Activated CD4-positive, alpha-beta T cell treated with anti-CD3 and anti-CD28 coated beads for 36 hours (primary cell): ENCODE measurements at places on chromosomes 3 and 15. TPM values are rescaled to one million over a fixed set of nuclear protein-coding genes. Genes with fewer than 3 reads are reported as not detected.

The GOLGA8T gene
- total RNA-seq, result not detected

The UTS2B gene
- not detected for total RNA-seq

The ITGA11 gene
- total RNA-seq, result 3.2 TPM

DNA sequence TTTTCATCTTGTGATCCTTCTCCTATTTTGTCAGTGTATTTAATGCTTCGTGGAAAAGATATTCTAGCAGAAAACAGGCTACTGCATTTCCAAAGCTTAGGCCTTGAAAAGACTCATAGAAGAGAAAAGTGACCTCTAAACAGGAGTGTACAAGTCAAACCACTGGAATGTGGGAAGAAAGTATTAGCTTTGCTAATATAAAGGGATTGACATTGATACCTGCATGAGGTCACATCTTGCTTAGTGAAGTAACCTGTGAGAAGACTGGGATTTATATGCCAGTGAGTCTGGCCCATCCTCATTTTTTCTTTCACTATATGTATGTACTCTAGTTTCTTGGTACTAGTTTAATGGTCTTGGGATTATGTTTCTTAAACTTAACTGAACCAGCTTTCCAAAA, 132.9 kb upstream of the TMC3 start:
- H3K4me1 ChIP-seq, result no peaks in the 10 kb centered on the region
- H3K27ac ChIP-seq, result no peak overlapping the region
- no peaks in the 10 kb centered on the region for H3K27me3 ChIP-seq
- no peaks in the 10 kb centered on the region for H3K36me3 ChIP-seq

DNA sequence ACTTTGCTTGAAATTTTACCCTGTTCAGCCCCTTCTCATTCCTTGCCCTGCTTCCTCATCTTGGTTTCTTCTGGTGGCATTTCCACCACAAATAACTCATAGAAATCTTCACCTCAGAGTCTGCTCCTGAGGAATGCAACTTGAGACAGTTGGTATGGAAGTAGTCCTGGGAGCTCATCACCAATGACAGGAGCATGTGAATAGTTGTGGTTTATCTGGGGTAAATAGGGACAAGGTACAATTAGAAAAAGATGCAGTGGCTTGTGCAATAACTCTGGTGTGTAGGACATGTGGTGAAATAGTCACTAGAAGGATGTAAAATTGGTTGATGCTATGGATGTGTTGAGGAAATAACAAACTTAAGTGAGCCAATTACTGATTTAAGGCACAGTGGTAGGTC, 72.7 kb upstream of the CHRNA7 start:
- no peak overlapping the region for H3K4me3 ChIP-seq
- no peak overlapping the region for H3K27ac ChIP-seq
- no peak for DNase-seq
- no peaks in the 10 kb centered on the region for H3K4me1 ChIP-seq
